ENCODE measurements at places on chromosomes 3 and 15. TPM values are rescaled to one million over a fixed set of nuclear protein-coding genes. Genes with fewer than 3 reads are reported as not detected.

Gene ROBO2
- total RNA-seq = 4.8 TPM

Gene GOLGA8J
- not detected for total RNA-seq

Gene ZNF660
- not detected for total RNA-seq

Gene ADAMTS7
- total RNA-seq = 0.08 TPM

Gene P4HTM
- total RNA-seq = 47.4 TPM

Gene CHRFAM7A
- total RNA-seq = not detected

Gene PLSCR4
- not detected for total RNA-seq

Gene CYP11A1
- not detected for total RNA-seq

Gene ZBTB47
- not detected for total RNA-seq

Gene SPINK8
- total RNA-seq = not detected

Gene CSK
- 318 TPM for total RNA-seq

Gene CAPN3
- 1.5 TPM for total RNA-seq
